Pulmonary artery endothelial cell (primary cell): ENCODE measurements at places on chromosomes 12 and 14.
A peak's percentile ranks its signal among the peaks of the same experiment; 100 is the strongest.

- DNase-seq: no peak
Observed at GRCh38 chr14:23601424-23601823, 22.8 kb upstream of the JPH4 start.

DNA sequence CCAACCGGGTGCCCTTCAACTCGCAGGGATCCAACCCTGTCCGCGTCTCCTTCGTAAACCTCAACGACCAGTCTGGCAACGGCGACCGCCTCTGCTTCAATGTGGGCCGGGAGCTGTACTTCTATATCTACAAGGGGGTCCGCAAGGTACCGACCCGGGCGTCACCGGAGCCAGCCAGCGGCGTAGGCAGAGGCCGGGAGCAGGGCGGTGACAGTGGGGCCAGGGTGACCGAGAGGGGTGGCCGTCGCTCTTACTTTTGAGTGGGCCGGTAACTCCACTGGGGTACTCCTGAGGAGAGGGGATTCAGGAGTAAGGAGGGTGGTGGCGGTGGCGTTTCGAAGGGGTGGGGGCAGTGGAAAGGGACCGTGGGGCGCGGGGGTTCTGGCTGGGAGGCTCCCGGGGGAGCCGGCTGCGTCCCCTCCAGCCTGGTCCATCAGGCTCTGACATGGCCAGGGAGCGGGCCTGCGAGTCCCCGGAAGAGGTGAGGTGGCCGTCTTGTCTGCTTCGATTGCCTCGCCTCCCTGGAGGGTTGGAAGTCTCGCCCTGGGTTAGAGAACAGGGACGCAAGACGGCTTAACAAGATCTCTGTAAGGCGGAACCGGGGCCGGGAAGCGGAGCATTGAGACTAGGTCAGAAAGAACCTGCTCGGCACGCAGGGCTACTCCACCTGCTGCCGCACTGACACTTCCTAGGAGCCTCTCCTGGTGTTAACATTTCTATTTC lies 491 bp downstream of the WDR20 start:
- DNase-seq: no peak

GRCh38 chr14:83559721-83560120 lies 1970.2 kb upstream of the FLRT2 start:
- no peak for DNase-seq

GRCh38 chr12:26292596-26292995 lies 97.2 kb downstream of the SSPN start:
- no peak for DNase-seq

- no peak for DNase-seq
Observed at GRCh38 chr14:101026341-101026740, 122.8 kb upstream of the RTL1 start.

GRCh38 chr12:42587601-42588523 lies 1.7 kb downstream of the PRICKLE1 start:
- DNase-seq: no peak

GRCh38 chr12:9449181-9449580 lies 158.5 kb downstream of the KLRB1 start:
- DNase-seq: no peak

DNA sequence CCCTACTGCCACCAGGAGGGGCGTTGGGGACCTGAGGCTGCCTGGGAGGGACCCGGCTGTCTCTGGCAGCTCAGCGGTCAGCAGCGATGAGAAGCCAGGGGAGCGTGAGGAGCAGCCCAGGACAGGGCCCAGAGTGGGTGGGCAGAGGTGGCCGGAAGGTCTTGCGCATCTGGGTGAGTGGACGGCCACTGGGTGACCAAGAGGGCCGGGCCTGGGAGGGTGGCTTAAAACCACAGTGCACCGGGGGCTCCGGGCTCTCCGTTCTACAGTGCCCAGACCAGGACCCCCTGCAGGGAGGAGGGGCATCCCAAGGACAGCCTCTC lies 10.0 kb downstream of the INF2 start:
- no peak for DNase-seq

DNA sequence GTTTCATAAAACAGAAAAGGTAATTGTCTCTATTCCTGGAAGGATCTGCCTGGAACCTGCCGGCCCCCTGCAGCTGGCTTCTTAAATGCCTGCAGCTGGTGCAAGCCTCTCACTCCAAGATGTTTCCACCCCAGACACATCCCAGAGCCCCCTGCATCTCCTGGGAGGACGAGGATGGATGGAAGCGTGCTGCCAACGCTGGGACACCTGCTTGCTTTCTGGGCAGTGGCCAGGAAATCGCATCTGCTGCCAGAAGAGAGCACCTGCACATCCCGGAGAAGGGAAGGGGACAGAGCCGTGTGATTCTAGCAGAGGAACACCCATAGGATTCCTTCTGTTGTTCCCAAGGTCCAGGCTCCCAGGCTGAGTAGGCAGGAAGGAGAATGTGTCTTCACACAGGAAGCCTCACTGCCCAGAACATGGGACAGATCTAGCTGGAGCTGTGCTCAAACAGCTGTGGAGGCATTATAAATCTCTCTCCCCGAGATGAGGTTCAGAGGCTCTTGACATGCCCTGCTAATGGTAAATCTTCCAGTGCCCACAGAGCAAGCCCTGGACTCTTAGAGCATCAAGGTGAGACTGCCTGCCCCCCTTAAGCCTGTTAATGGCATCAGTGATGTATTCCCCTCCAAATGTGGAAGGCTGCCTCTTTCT lies 138.8 kb upstream of the MAP1LC3B2 start:
- DNase-seq: no peak

DNA sequence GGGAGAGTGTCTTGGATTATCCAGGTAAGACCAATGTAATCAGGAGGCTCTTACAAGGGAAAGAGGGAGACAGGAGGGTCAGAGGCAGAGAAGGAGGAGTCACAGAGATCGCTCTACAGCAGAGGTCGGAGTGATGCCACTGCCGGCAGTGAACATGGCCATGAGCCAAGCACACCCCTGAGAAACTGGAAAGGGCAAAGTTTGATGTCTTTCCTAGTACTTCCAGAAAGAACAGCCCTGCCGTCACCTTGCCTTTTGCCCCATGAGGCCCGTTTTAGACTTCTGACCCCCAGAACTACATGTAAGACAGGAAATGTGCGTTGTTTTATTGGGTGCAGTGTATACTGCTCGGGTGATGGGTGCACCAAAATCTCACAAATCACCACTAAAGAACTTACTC lies 133.7 kb downstream of the CALM1 start:
- no peak for DNase-seq

DNA sequence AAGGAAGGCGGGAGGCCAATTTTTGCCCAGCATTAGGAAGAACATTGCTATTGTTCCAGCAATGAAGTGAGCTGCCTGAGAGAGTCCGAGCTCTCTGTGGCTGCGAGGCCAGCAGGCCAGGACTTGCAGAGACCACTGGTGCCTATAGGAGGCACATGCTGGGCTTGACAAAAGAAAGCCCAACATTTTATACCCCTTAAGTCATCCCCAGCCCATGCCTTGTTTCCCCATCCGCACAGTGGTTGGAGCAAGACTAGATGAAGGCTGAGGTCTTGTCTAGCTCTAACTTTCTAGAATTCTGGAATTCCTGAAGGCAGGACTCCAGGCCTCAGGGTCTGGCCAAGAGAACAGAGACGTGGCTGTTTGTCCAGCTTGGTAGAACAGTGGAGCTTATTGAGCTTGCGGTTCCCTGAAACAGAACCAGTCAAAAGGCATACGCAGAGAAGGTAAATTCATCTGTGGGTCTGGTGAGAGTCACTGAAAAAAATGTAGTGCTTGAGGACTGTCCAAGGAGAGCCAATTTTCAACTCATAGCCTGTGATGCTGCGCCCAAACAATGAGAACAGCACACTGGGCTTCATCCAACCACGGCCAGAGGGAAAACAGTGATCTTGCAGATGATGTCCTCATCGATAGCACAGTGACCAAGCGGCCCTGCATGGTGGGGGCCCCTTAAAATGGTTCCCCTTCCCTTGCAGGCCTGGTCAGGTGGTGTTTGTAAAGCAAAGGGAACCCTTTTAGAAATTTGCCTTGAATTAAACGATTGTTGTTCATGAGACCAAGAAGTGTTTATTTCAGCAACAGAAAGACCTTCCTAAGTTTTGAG lies 27.1 kb upstream of the COL2A1 start:
- DNase-seq: no peak

- DNase-seq: no peak
Observed at GRCh38 chr12:53530061-53530460, 22.8 kb upstream of the NPFF start.

DNA sequence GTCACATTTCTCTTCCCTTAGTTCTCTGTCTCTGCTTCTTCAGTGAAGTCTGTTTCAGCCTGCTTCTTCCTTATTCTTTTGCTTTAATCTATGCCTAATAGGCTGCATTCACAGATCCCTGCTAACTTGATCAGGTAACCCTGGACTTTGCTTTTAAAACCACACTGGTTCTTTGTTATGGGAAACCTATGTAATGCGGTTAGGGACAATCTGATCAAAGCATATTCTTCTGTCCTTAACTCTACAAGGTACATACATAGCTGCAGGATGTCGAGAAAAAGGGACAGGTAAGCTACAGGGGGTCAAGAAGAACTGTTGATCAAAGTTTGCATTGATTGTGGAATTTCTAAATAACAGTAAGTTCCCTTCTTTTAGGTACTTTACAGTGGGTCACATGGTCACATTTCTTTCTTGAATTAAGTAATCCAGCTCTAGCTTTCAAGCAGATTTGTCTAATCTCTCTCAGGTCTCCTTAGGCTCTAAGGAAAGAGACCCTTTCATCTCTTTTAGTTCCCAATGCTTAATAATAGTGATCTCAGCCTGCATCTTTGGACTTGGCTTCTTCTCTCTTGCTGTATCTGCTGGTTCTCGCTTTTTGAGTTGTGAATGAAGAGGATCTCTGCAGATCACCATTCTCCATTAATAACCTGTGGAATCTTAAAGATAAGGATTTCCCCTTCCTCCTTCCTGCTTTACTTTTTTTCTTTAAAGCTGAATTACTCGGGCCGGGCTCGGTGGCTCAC lies 3.8 kb downstream of the COPZ1 start:
- DNase-seq: no peak

- peak; percentile 98 for DNase-seq
Observed at GRCh38 chr12:10211940-10212738, 538 bp upstream of the GABARAPL1 start.

DNA sequence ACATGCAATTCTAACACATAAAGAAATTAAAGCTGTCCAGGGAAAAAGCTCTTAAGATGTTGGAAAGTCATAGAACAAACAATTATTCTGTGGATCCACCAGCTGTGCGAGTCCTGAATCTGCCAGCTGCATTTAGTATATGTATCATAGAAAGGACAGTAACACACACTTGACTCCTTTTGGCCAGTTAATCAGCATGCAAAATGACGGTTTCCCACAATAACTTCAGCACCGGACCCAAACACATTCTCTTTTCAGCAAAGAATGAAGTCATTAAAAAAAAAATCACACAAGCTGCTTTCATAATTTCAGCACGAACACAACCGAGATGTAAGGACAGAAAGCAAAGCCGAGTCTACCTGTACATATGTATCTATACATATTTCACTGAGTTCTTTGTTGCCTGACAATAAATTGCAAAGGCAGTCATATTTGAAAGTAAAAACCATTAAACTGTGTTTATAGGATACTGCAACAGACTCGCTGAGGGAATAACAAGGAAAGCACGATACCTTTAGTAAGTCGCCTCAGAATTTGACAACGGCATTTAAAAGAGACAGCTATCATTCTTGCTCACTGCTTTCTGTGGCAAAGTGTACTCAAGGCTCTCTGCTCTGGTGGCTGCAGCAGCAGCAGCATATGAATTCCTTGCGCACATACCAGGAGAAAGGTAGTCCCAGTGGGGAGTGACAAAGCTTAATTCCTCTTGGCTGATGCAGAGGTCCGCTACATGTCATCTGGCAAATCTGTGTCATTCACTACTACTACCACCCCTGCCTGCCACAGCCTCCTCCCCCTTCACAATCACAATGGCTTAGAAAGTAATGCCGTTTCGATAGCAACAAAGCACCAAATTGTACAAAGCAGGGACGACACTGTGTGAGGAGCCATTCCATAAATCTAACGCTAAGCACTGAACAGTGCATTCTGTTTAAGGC lies at the start of gene GRIP1:
Gene GRIP1 (minus strand): TSS at position 739 of the 938 bp plus-strand sequence. CDS start 172 bp downstream, at position 567.
- DNase-seq: no peak

DNA sequence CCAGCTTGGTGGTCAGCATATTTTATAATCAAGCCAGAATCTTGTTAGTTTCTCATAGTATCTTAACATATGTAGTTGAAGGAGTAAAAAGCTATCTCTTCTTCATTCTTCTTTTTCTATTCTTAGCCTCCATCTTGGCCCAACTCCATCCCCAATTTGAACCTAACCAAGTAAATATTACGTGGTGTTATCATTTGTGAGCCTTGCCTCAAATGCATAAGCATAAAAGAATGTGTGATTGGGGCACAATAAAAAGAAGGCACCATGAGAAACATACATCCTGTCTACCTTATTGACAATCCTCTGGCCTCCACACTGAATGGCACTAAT lies 181.4 kb upstream of the BMP4 start:
- no peak for DNase-seq

DNA sequence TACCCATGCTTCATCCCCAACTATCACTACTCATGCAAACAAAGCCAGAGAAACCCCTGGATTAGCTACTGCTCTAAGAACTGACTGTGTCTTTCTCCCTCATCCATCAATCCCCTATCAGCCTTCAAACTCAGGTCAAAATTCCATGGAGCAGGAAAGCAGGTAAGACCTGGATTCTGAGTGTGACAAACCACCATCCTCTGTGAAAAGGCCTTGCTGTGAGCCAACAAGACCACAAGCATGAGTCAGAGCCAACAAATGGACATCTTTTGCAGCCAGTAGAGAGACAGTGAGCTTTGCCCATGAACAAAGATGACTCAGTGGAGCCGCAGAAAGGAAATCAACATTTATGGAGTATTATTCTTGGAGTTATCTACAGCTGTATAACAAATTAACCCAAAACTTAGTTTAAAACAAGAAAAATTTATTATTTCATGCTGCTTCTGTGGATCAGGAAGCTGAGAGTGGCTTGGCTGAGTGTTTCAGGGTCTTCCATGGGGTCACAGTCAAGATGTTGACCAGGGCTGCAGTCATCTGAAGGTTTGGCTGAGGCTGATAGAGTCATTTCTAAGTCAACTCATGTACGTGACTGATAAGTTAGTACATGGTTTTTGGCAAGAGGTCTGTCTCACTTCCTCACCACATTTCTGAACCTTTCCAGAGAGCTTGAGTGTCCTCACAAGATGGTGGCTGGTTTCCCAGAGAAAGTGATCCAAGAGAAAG lies 61.1 kb downstream of the PITPNM2 start:
- DNase-seq: peak; percentile 72

DNA sequence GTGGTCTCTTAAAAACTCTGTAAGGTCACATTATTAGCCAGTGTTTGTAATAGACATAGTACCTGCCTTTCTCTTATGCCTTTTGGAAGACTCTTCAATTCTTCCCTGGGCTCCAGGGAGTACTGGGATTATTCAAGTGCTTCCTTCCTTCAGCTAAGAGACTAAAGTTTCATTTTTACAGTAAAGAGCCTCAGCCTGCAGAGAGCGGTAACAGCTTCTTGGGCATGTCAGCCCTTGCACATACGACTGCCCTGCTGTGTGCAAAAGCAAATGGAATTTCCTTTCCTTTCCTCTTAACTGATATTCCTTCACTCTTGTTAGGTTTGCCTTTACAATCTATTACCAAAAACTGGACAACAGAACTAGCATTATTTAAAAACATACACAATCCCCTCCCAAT lies 32.9 kb upstream of the AMIGO2 start:
- no peak for DNase-seq

GRCh38 chr14:92426237-92426636 lies 87.3 kb upstream of the RIN3 start:
- DNase-seq: no peak

- DNase-seq: no peak
Observed at GRCh38 chr14:37251775-37252174, 54.0 kb downstream of the MIPOL1 start.
